ENCODE measurements at places on chromosomes 7 and 10.

DNA sequence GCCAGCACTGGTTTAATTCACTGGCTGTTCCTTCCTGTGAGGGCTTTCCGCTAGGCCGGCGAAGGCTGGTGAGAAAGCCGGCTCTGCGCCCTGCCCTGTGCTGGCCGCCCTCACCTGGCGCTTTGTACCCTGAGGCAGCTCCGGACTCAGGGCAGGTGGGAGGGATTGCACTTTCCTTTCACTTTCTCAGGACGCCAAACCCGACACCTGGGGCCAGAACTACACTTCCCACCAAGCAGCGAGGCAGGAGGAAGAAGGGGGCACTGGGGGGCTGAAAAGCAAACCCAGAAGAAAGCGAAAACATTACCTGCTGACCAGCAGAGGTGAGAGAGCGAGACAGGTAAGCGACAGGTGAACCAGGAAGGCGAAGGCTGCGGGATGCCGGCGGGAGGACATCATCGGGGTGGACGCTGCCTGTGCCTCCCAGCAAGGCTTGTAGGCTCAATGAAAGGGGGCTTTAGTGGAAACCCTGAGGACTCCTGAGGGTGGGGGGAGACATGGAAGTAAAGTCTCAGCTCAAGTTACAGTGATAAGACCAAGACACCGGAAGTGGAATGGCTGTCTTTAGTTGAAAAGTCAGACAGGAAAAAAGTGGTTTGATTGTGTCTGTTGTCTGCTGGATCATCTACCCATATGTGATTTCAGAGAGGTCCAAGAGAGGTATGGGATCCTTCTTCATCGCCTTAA, at the start of gene RAB19:
Gene RAB19 (plus strand): TSS at position 181 of the 687 bp plus-strand sequence. CDS start 3,589 bp downstream, outside the sequence.
- DNase-seq = no peak

- DNase-seq = no peak
Measured at GRCh38 chr7:128067983-128068382, 36.7 kb upstream of the LRRC4 start.

GRCh38 chr7:4960363-4960762, 1.4 kb upstream of the MMD2 start:
- no peak for DNase-seq

DNA sequence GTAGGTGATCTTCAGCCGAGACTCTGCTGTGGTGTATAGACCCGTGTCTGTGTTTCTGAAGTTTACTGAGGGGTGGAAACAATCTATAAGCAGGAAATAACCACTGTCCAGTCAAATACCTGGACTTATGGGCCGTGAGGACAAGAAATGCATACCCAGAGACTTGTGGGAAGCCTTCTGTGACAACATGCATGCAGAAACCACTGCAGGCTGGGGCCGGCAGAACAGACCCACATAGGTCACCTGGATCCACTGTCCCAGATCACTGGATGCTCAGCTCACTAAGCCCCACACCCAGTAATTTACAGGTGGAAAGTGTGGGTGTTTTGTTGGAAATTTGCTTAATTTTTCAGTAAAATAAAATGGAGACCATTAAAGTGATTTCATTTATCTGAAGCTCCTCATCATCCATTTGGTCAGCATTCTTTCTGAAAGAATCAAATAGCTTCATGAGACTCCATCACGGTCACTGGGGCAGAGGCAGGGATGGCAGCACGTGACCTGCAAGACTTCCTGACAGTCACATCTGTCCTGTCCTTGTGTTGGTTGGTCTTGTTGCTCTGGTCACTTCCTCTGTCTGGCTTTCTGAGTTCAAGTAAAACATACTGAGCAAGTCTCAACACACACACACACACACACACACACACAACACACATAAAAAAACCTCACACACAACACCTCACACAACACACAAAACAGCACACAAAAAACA, 108.3 kb downstream of the TNS3 start:
- DNase-seq = no peak

GRCh38 chr7:2923886-2924574, 79.9 kb upstream of the GNA12 start:
- no peak for DNase-seq

DNA sequence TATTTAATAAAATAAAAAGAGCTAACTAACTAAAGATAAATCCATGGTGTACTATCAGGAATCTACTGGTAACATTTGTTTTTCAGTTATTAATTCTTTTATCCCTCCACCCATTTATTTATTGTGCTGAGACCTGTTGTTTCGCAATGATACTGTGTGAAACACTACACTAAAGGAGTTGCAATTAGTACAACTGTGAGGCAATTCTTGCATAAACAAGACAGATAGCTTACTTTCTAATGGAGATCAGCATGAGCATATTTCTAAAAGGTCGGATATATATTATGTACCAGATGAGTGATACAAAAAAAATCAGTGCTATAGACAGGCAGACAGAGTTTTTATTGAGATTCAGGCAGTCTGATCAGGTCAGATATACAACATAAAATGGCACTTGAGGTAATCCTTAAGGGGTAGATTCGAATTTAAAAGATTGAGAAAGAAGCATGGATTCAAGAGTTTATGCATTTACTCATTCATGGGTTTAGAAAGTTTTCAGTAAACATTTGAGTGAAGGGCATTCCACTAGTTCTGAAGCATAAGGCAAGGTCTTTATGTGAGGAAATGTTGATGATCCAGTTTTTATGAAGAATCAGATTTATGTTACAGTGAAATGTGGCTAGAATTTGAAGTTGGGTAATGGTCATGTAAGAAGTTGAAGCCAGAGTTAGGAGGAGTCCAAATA, 147.6 kb downstream of the POLR1F start:
- no peak for DNase-seq
